Stimulated activated CD4-positive, alpha-beta T cell treated with anti-CD3 and anti-CD28 coated beads, TNF-alpha, amount 100 ng/mL, for 1 hour (primary cell): ENCODE measurements at places on chromosomes 13 and 19.

GRCh38 chr19:1085676-1086442, 9.3 kb downstream of the POLR2E start:
- no peak for DNase-seq

GRCh38 chr13:70703755-70704154, 595.5 kb upstream of the KLHL1 start:
- DNase-seq: no peak

DNA sequence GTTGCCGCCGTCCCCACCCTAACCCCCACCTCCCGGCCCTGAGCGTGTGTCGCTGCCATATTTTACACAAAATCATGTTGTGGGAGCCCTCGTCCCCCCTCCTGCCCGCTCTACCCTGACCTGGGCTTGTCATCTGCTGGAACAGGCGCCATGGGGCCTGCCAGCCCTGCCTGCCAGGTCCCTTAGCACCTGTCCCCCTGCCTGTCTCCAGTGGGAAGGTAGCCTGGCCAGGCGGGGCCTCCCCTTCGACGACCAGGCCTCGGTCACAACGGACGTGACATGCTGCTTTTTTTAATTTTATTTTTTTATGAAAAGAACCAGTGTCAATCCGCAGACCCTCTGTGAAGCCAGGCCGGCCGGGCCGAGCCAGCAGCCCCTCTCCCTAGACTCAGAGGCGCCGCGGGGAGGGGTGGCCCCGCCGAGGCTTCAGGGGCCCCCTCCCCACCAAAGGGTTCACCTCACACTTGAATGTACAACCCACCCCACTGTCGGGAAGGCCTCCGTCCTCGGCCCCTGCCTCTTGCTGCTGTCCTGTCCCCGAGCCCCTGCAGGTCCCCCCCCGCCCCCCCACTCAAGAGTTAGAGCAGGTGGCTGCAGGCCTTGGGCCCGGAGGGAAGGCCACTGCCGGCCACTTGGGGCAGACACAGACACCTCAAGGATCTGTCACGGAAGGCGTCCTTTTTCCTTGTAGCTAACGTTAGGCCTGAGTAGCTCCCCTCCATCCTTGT, 6.4 kb downstream of the YIPF2 start:
- DNase-seq: no peak

DNA sequence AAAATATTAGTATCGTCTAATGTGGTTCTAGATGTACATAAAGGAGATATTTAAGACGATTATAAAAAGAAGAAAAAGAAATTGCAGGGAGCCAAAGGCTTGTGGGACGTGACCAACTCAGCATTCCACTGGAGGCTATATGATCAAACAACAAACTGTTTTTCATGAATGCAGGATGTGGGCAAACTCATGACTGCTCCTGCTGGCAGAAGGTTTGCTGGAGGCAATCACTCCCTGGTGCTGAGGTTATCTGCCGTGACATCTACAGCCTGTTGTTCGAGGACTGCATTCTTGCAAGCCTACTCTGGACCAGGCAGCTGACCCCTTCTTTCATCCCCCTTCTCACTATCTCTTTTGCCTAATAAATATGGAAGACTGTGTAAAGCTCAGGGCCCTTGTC, 518.1 kb downstream of the UQCRFS1 start:
- DNase-seq: no peak

GRCh38 chr19:55146078-55146704, 2.8 kb downstream of the TNNT1 start:
- no peak for DNase-seq
